ENCODE measurements at places on chromosomes 3 and 15.

DNA sequence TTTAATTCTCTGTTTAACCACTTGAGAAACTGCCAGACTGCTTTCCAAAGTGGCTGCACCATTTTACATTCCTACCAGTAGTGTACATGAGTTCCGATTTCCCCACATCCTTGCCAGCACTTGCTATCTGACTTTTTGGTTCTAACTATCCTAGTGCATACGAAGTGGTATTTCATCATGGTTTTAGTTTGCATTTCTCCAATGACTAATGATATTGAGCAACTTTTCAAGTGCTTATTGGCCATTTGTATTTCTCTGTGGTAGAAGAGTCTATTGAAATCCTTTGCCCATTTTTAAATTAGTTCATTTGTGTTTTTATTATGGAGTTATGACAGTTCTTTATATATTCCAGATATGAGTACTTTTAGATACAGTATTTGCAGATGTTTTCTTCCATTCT is 247.8 kb downstream of the GABRB3 start:
- no peak for DNase-seq

DNA sequence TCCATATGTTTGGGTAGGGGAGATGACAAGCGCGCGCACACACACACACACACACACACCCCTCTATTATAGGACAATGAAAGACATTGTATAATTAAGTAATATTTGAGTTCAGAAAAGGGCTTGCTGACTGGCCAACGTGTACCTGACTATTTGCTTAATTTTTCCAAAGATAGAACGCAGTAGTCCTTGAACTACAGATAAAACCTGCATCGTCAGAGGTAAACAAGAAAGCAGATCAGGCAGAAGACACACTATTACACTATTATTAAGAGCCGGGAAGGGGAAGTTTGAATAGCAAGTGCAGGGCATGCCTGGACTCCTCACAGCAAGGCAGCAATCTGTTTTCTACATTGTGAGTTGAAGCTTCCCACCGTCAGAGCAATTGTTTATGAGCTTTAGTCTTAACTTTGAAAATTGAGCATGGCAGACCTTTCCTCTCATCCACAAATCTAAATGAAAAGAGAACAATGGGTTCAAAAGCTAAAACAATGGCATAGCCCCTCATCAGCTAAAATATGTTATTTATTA is 427.7 kb downstream of the GABRG3 start:
- no peak for DNase-seq

DNA sequence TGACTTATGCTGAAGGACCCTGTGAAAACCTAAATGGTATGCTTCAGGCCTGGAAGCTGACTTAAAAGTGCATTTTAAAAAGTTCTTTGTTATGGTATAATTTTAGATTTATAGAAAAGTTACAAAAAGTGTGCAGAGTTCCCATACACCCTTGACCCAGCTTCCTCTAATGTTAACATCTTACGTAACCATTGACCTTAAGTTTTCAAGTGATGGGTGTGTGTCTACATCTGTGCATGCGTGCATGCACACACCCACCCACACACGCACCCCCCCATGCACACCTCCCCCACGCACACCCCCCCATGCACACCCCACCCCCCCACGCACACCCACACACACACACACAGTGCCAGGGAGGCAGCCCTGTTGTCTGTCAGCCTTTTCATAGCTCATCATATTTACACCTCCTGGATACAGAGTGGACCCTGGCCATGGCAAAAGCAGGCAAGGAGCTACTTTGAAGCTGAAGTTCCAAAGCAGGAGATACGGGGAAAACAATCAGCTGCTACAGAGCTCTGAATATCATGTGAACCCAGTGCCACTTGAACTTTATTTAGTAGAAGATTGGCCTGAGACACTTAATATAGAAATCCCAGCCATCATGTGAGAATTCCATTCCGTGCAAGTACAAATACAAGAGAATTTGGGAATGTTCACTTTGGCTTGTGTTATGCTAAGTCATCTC is 30.0 kb upstream of the TRAK1 start:
- no peak for DNase-seq

- no peak for DNase-seq
Observed at GRCh38 chr3:153159771-153160397, 2.1 kb upstream of the RAP2B start.

GRCh38 chr15:63172851-63173451 is 15.7 kb upstream of the RPS27L start:
- no peak for DNase-seq

Data from stimulated activated CD4-positive, alpha-beta T cell treated with anti-CD3 and anti-CD28 coated beads, Interleukin-1b, Interleukin-23, amount 100 ng/mL, for 1 hour (primary cell).